SK-N-SH (cell line): ENCODE measurements at places on chromosomes 6 and 20. TPM values are rescaled to one million over a fixed set of nuclear protein-coding genes. Genes with fewer than 3 reads are reported as not detected.

- no peaks in the 10 kb centered on the region for H3K36me3 ChIP-seq
- no peaks in the 10 kb centered on the region for H3K4me1 ChIP-seq
- H3K27me3 ChIP-seq: no peaks in the 10 kb centered on the region
- no peak for DNase-seq
- no peak overlapping the region for H3K27ac ChIP-seq
These were observed 65.8 kb upstream of the JAG1 start for GRCh38 chr20:10739566-10739965.

EYA4 gene
- polyA plus RNA-seq: 0.08 and 0.18 TPM in 2 replicates

- H3K27me3 ChIP-seq: no peaks in the 10 kb centered on the region
- H3K27ac ChIP-seq: no peak overlapping the region
These were observed 208.0 kb upstream of the TAB2 start for GRCh38 chr6:149109397-149110070.

GRCh38 chr6:35894776-35895175 lies 26.1 kb downstream of the SRPK1 start:
- no peaks in the 10 kb centered on the region for H3K4me1 ChIP-seq
- H3K27ac ChIP-seq: no peak overlapping the region
- no peaks in the 10 kb centered on the region for H3K27me3 ChIP-seq
- no peak overlapping the region for H3K4me3 ChIP-seq
- no peaks in the 10 kb centered on the region for H3K36me3 ChIP-seq
